Right forelimb (tissue), 1 donor: ENCODE measurements at places on chromosomes 3 and 15.

DNA sequence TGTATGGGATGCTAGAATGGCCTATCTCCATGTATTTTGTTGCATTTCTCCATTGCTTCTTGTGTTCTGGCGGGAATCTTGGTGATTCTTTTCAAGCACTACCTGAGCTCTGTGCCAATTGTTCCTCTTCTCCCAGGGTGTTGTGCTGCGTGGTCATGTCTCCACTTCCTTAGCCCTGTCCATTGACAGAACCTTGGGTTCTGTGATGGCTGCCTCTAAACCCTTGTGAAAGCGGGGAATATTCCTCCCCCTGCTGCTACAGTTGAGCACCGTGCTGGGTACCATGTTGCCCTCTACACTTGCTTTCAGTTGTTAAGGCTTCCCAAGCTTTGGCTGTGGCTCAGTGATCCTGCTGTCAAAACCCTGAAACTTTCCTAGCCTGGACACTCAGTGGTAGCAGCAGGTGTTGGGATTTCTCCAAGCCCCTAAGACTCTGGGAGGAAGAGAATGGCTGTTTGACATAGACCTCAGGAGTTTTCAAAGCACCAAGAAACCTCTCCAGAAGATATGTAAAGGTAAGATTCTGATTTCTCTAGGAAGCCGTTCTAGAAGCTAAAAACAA, 69.5 kb downstream of the MBNL1 start:
- DNase-seq: no peak

GRCh38 chr3:45343947-45344346, 44.4 kb upstream of the LARS2 start:
- no peak for DNase-seq

DNA sequence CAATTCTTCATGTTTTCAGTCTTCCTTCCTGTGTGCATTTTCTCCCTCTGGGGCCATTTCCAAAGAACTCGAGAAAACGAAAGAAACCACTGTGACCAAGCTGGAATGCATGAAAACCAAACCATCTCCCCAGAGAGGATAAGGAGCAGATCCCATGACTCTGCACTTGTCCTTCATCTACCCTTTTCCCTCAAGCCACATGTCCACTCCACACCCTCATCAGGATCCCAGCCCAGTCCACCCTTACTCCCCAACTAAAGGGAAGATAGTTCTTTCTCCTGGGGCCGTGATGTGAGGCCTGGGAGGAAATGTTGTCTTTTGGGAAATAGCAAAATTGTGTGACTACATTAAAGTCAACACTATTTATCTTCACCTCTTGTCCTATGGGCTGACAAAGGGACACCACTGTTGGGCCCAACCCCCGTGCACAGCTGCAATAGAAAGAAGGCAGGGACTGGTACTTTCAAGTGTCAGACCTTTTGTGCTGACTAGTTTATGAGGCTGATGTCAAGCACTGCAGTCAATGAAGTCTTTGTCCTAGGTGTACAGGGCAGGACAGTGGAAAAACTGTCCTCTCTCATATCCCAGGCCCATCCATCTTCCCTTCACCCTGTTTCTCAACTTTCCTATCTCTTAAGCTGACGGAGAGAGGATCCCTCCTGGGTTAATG, 487.1 kb upstream of the NR2F2 start:
- DNase-seq: no peak

DNA sequence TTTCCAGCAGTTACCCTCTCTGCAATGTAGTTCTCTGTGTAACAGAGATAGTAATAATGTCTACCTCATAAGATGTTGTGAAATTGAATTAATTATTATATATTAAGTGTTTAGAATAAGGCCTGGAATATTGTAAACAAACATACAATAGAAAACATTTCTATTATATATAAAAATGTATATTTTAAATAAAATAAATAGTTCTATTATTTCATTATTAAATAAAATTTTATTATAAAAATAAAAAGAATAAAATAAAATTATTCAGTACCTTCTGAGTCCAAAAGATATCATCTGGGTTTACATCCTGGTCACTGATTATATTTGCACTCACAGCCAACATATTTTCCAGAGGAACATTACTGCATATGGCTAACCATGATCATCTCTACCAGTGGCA, 135.4 kb downstream of the LRRC3B start:
- no peak for DNase-seq

DNA sequence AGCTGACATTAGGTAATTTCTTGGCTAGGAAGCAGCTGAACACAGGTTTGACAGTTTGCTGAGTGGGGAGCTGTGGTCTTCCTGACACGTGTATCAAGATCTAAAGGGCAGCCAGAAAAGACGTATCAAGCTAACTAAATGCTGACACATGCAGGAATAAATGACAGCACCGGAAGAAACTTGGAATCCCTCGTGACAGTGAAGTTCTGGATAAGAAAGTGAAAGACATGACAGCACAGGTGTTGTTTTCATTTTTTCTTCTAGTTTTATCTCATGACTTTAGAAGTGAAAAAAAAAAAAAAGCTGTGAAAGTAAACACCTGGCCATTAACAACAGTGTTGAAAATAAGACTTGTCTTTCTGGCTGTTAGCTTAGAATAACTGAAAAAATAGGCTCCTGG, 48.7 kb downstream of the FGF7 start:
- DNase-seq: no peak

DNA sequence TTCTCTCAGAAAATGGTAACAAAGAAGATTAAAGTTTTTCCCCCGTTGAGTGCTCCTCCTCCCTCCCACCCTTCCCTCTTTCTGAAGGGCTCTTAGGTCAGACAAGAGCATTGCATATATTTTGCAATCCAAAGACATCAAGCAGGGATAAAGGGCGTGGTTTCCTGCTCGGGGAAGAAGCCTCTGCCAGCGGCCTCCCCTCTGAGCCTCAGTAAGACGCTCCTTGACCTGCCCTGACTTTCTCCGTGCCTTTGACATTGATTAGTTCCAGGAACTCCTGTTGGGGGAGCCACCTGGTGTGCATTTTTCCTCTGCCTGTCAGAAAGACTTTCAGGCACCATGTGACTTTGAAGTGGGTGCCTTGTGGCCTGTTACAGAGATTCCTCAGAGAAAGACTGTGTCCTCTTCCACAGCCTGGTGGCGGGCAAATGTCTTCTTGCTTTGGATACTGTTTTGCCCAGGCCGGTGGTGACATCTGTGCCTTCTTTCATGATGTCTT, 87.2 kb upstream of the TBL1XR1 start:
- DNase-seq: no peak

GRCh38 chr3:36895496-36896409, 49.1 kb downstream of the TRANK1 start:
- DNase-seq: no peak

- no peak for DNase-seq
Observed at GRCh38 chr3:189806171-189806951, 175.2 kb downstream of the TP63 start.

DNA sequence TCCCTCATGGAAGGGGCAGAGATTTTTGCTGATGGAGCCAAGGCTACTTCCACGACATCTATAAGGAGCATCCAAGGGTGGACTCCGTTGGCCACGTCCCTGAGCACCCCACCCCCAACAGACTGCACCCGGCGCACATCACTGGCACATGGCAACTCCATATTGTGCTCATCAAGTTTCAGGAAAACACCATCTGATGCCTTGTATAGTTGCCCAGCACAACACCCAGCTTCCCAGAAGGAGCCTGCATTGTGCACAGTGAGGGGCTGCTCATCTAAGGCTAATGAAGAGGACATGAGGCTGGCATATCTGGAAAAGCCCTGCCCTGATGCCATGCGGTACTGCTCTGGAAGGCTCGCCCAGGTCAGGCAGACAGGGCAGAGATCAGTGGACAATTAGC, 15.0 kb upstream of the CACNA2D2 start:
- no peak for DNase-seq

- DNase-seq: peak; percentile 35
Observed at GRCh38 chr3:126677862-126678503, 23.1 kb upstream of the TXNRD3 start.
